Activated CD8-positive, alpha-beta memory T cell treated with anti-CD3 and anti-CD28 coated beads, Interleukin-2, amount 50 U/mL, for 48 hours (primary cell): ENCODE measurements at places on chromosomes 5 and 9.
A peak's percentile ranks its signal among the peaks of the same experiment; 100 is the strongest.

DNA sequence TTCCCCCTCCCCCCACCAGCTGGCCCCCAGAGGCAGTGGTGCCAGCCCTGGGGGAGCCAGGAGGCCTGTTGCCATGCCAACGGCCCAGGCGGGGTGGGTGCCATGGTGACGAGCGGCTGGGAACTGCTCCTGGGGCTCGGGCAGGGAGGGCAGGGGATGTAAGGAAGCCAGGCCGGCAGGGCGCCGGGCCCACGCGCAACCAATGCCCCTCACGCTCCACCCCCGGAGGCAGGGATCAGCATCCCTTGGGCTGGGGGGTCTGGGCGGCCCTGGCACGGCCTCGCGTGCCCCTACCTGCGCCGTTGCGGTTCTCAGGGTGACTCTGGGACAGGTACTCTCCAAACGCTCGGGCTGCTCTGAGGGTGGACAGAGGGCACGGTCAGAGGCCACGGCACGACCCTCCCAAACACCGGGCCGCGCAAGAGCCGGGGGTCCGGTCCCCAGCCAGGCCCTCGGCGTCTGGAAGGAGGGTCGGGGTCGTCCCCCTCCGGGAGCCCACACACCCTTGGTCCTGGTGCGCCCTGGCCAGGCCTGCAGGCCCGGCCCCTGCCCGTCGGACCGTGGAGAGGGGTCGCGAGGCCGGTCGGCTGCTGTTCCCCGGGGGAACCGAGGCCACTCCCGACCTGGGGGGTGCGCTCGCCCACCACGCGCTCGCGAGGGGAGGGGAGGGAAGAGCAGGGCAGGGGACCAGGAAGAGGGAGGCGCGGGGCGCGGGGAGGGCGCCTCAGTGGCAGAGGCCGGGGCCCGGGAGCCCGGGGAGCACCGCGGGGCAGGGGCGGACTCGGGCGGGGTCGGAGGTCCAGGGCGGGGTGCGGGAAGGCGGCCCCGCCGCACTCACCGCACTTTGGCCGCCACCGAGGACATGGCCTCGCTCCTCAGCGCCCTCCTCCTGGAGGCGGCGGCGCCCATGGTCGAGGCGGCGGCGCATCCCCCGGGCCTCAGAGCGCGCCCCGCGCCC lies 661 bp downstream of the NSMF start:
- no peak for DNase-seq

DNA sequence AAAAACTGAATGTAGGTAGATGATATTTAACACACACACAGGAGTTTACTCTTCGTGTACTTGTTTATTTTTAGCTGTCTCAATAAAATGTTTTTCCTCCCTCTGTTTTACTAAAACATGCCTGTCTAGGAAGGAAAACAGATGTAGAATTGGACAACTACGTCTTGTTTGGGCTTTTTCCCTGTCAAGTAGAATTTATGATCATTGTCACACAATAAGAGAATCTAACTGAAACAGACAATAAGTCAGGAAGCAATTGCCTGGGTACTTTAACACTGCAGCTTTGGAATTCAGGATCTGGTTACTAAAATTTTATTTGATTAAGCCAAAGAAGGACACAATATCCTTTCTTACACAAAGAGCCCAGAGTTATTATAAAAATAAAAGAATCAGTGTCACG lies 164.2 kb downstream of the ZDHHC21 start:
- DNase-seq: no peak

DNA sequence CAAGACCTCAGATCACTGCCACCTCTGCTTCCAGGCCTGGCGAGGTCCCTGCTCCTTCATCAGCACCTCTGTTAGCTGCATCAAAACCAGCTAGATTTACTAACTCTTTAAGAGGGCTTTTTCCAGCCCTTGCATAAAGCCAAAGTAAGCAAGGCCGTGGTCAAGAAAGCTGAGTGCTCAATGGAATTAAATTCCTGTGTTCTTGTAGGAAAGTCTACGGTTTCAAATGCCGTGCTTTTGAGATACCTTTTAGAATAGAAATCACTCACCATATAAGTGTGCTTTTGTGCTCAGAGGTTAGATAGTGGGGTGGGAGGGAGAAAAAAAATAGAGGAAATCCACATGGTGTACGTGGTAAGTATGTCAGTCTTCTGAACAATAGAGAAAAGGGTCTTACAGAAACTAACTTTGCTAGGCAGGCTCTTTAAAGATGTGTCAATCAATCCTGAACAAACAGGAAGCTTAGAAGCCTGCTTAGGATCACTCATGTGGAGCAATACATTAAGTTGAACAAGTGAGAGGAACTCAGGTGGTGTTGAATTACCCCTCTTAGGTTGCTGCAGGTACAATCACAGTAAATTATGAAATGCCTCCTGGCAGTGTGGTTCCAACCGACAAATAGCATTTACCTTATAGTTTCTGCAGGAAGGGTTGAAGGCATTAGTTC lies 79.7 kb downstream of the SEMA6A start:
- DNase-seq: no peak

DNA sequence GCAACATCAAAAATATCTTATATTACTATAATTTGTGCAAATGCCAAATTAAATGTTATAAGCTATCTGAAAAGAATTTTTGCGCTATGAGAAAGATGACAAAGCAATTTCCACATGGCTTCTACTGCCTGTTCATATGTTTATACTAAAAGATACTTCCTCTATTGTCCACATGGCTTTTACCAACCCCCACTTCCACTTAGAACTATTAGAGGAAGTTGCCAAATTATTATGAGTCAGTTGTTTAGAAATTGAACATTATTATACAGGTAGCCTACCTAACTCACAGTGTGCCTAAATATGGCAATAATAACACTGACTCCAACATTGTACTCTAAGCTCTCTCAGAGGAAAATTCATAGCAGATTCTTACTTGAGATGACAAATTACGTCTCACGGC lies 37.6 kb upstream of the SLC27A6 start:
- DNase-seq: no peak

DNA sequence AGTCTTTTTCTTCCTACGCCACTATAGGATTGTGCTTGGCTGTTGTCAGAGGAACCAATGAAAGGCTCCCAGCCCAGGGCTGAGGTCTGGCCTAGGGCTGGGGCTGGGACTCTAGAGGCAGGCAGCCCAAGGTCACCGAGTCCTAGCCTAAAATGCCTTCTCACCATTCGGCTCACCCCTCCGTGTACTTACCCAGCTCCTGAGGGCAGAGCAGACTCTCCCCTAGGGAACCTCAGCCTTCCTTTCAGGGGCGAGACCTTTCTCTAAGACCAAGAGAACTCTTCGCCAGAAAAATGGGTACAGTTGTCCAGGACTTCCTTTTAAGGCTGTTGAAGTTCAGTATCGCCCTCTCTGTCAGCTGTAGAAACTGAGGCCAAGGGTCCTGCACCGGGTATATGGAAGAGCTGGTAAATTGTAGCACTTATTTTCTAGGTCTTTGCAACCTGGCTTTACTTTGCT lies 1.7 kb upstream of the SPRY4 start:
- DNase-seq: no peak

DNA sequence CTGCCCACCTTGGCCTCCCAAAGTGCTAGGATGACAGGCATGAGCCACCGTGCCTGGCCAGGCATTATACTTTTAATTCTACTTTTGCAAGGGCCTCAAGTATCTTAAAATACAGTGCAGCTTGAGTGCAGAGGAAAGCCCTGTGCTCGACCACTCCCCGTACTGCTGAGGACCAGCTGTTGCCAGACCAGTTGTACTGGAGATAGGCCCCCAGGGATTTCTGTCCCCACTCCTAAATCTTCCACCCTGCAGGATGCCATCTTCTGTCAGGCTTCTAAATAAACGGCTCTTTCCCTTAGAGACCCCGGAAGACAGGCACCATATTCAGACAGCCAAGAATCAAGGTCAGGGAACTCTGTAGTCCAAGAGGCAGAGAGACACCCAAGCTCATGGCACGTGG lies 16.6 kb upstream of the PSMD5 start:
- no peak for DNase-seq

DNA sequence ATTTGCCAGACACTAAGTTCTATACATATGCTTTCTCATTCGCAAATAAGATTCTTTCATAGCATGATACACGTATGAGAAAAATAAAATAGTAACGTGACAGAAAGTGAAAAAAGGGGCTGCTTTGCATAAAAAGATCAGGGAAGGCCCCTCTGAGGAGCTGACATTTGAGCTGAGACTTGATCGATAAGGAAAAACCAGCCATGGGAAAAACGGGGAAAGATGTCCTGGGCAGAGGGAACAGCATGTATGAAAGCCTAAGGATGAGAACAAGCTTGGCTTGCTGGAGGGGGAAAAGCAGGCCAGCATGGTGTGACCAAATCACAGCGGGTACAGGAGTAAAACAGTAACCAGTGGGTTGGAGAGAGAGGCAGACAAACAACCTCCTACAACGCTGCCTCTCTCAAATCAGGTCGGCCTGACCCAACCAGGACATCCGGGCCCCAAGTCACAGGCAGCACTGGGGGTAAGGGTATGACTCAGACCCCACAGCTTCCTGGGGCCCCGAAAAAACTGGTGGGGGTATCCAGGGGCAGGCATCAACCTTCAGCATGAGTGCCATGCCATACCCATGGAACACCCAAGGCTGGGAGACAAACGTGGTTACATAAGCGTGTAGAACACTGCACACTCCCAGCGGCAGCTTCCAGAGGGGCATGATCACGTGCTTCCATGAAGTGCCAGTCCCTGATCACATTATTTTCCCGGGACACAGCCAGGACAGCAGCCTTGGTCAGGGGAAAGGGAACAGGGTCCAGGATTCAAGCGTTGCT lies 2.2 kb downstream of the TNIP1 start:
- peak; percentile 85 for DNase-seq

- peak; percentile 52 for DNase-seq
Measured at GRCh38 chr9:95511952-95512708, 4.6 kb downstream of the PTCH1 start.

DNA sequence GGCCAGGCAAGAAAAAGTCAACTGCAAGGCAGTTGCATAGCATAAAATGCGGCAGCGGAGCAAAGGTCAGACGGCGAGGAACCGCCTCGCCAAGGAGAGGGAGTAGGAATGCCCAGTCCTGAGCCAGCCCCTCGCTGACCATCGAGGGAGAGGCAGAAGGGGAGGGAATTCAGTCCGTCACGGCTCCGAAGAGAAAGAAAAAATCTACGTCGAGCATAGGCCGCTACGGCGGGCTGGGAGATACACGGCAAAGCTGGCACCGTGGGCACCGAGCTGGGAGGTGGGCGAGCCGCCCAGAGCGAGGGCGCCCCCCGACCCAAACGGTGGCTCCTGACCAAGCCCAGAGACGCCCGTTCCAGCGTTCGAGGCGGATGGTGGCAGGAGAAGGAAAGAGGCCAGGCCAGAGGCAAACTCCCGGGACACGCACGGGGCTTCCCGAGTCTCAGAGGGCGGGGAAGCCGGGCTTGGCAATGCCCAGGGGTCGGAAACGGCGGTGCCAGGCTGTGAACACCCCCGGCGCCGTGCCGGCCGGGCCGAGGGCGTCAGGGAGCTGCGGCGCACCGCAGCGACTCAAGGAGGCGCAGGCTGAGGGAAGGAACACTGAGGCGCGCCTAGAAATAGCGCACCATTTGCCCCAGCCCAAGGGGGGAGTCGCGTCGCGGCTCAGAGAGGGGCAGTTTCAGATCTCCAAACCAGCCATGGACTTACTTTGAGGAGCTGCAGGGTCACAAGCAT lies 518 bp downstream of the SPRY4 start:
- DNase-seq: no peak

- no peak for DNase-seq
Measured at GRCh38 chr9:82776508-82776907, 286.4 kb downstream of the RASEF start.

DNA sequence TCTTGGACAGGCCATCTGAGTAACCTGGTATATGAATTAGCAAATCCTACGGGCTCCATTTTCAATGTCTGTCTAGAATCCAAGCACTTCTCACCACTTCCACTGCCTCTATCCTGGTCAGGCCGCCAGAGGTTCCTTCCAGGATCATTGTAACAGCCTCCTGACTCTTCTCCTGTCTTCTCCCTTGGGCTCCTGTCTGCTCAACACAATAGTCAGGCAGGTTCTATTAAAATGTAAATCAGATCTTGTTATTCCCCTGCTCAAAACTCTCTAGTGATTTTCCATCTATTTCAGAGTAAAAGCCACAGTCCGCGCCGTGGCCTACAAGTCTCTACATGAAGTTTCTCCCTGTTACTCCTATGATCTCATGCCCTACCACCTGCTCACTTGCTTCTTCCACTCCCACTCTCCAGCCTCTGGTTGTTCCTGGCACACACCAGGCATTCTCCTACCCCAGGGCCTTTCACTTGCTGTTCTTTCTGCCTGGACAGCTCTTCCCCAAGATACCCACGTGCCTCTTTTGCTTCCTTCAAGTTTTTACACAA lies 21.7 kb downstream of the ZNF366 start:
- DNase-seq: no peak

DNA sequence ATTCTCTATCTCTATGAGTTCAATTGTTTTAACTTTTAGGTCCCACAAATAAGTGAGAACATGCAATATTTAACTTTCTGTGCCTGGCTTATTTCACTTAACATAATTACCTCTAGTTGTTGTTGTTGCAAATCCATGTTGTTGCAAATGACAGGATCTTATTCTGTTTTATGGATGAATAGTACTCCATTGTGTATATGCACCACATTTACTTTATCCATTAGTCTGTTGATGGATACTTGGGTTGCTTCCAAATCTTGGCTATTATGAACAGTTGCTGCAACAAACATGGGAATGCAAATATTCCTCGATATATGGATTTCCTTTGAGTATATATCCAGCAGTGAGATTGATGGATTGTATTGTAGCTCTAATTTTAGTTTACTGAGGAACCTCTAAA lies 36.3 kb downstream of the MEGF9 start:
- no peak for DNase-seq

GRCh38 chr9:14692470-14693250 lies 572 bp downstream of the ZDHHC21 start:
- DNase-seq: peak; percentile 61

GRCh38 chr5:14913096-14913495 lies 41.5 kb upstream of the ANKH start:
- DNase-seq: no peak

GRCh38 chr5:137084016-137084415 lies 415.1 kb downstream of the SPOCK1 start:
- DNase-seq: no peak

- no peak for DNase-seq
Measured at GRCh38 chr5:32302835-32303754, 9.6 kb downstream of the MTMR12 start.

DNA sequence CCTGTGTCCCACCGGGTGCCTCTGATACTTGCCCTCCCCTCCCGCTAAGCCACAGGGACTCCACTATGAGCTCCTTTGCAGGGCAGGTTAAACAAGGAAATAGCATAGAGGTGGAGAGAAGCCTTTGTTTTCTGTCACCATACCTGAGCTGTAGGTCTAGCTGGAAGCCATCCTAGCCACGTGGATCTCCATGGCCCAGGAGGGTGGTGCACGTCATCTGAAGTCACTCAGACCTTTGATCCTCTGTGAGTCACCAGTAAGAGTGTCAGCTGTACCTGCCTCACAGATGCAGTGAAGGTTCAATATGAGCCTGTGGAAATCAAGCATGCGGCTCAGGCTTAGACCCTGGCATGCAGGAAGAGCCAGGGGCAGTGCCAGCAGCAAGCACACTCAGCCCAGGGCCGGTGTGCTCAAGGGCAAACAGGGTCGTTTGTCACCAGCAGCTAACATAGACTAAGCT lies 55.1 kb downstream of the ASS1 start:
- DNase-seq: no peak
